ENCODE measurements at places on chromosomes 7 and 10.

DNA sequence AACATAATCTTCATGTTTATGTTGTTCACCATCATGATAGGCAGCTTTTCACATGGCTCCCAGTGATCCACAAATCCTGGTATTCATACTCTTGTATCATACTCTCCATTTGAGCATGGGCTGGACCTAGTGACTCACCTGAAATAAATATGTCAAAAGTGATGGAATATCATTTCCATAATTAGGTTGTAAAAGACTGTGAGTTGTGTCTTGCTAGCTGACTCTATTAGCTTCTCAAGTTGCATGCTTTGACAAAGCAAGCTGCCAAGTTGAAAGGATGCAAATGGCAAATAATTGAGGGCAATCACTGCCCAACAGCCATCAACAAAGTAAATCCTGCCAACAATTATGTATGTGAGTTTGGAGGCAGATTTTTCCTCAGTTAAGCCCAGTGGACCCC is 300.4 kb downstream of the AHR start:
- no peak for DNase-seq

DNA sequence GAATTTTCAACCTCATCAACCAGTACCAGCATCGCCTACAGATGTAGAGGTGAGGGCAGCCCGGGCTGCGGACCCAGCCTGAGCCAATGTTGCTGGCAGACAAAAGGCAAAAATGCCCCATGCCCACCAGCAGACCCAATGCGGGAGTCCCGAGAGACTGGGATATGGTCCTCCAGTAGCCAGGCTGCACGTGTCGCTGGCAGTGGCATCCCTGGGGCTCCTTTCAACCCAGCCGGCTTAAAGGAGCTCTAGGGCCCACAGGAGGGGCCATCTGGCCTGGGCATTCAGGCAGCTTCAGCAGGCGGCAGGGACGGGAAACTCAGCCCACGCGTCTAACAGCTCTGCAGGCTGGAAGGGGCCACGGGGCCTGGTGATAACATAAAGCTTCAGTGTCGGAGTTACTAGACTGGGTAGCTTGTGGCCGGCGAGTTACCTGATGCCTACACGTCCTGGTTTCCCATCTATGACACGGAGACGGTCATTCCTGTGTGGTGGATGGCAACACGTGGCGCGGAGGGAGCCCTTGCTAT is 70.7 kb downstream of the PROSER2 start:
- DNase-seq, result no peak

DNA sequence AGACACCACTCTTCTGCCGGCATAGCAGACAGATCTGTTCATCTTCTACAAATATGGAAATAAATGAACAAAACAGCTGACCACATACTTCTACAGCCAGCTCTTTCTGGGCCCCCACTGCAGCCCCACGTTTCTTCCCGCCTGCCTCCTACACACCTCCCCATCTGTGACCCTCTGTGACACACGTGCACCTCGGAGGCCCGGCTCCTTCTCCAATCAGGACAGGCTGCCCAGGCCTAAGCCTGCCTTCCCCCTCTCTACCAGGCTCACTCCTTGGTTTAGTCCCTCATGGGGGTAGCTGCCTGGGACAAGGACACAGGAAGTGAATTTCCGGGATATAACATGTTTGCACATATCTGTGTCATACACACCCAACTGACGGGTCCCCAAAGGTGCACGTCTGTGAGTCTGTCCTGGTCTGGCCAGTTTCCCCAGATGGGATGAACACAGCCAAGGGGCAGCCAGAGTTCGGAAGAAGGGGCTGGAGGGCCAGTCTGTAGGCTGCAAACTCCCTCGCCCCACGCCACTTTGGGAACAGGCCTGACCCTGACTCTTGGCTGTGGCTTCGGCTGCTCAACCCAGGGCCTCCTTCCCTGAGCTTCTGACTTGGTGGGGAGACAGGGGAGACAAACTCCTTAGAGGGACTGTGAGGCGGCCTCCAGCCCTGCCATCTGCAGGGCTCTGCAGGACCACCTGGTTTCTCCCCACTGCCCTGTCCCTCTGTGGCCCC is 30.3 kb downstream of the PITRM1 start:
- no peak for DNase-seq

DNA sequence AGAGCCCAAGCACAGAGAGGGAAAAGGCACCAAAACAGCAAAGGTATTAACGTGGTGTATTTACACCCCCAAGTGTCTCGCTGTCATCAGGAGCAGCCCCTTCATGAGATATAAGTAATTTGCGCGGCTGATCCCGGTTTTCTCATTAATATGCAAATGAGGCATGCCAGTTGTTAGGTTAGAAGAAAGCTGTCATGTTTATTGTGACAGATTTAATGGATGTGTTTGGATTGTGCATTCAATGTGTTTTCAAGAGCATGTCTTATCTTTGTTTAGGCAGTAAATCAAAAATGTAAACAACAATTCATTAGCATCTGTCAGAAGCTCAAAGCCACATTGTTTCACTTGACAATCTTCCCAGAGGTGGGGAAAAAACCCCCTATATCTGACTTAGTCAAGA is 56.5 kb upstream of the CTBP2 start:
- no peak for DNase-seq

DNA sequence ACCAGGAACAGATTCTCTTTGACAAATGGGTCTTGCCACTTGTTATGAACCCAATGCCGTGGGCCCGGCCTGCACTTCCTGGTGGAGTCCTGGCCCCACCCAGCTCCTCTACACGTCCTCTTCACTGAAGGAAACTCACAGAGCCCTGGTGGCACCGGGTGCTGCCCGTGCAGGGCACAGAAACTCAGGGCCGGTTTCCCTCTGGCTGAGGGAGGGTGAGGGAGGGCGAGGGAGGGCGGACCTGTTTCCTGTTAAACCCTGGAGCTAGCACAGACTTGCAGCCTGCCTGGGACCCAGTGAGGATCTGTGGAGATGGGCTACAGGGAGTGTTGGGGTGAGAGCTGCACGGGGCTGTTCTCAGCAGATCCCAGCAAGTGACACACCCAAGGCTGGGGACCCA is 596.3 kb downstream of the PTPRN2 start:
- DNase-seq, result no peak

GRCh38 chr7:21568762-21569161 is 25.9 kb downstream of the DNAH11 start:
- no peak for DNase-seq

GRCh38 chr7:95303013-95303905 is 21.1 kb downstream of the PON1 start:
- peak; percentile 28 for DNase-seq

- DNase-seq, result no peak
Observed at GRCh38 chr7:157009778-157010587, 480 bp downstream of the MNX1 start.

Data from urothelium cell line (cell line).